ENCODE measurements at places on chromosomes 7 and 10.

- DNase-seq: no peak
Observed at GRCh38 chr7:28581351-28581750, 169.0 kb downstream of the CREB5 start.

- DNase-seq: no peak
Observed at GRCh38 chr10:48466611-48467240, 138.1 kb downstream of the ARHGAP22 start.

DNA sequence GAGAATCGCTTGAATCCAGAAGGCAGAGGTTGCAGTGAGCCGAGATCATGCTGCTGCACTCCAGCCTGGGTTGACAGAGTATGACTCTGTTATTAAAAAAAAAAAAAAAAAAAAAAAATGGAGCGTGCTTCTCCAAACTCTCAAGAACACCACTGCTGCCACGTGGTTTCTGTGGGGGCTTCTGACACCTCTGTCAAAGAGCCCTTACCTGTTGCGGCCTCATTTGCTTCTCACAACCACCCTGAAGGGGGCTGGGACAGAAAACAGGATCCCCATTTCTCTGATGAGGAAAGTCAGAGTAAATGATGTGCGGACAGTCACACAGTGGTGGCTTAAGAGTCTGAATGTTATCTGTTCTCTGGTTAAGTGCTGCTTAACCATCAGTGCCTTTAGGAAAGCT, 95.3 kb downstream of the RNF216 start:
- DNase-seq: no peak

- no peak for DNase-seq
Observed at GRCh38 chr7:139711991-139712743, 65.6 kb downstream of the HIPK2 start.

- DNase-seq: no peak
Observed at GRCh38 chr10:78934532-78934898, 134.3 kb upstream of the ZMIZ1 start.

- DNase-seq: no peak
Observed at GRCh38 chr7:99193527-99194220, 14.2 kb downstream of the KPNA7 start.

GRCh38 chr10:119807960-119808697, 64.5 kb downstream of the MCMBP start:
- DNase-seq: no peak

DNA sequence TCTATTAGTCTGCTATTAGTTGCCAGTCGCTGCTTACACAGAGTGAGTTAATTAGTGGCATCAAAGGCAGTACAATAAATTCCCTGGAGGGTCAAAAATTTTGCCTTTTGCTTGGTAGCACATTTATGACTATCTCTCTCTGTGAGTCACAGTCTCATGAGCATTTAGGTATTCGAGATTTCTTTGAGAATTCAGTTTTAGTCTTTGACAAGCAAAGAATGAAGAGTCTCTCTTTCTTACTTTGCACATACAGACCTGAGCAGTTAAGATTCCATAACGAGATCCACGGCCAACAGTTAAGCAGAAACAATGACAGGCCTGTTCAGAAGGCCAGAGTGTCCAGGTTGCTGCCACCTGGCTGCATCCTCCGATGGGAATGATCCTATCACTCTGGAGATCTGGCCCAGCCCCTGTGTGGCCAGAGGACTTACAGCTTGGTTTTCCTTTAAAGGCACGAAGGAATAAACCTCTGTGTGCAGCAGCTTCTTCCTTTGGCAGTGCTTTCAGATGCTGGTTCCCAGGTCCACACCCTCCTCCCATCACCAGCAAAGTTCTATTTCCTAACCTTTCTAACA, 80.6 kb downstream of the GLI3 start:
- no peak for DNase-seq

DNA sequence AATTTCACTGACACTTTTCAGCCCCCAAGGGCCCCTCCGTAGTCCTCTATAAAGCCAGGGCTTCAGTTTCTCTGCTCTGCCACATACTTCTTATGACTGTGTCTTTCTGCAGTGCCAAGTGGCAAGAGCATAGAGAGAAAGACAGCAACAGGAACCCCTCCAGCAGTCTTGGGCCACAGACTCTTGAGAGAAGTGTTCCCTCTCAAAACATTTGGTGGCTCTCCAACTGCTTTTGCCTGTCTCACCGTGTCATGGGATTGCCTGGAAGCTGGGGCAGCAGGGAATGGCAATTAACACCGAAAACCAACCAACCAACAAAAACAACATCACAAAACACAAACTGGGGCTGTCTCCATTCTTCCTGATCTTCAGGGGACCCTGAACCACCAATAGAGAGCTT, 73.8 kb upstream of the ELN start:
- no peak for DNase-seq

- no peak for DNase-seq
Observed at GRCh38 chr7:114823290-114823689, 98.6 kb upstream of the MDFIC start.

GRCh38 chr10:57014758-57015157, 653.7 kb upstream of the ZWINT start:
- DNase-seq: no peak

- no peak for DNase-seq
Observed at GRCh38 chr10:112122827-112123226, 60.7 kb downstream of the GPAM start.

- no peak for DNase-seq
Observed at GRCh38 chr10:23604613-23605012, 165.7 kb downstream of the OTUD1 start.

- no peak for DNase-seq
Observed at GRCh38 chr7:134640842-134641715, 5.6 kb upstream of the BPGM start.

GRCh38 chr10:44016589-44017482, 368.1 kb downstream of the CXCL12 start:
- no peak for DNase-seq

DNA sequence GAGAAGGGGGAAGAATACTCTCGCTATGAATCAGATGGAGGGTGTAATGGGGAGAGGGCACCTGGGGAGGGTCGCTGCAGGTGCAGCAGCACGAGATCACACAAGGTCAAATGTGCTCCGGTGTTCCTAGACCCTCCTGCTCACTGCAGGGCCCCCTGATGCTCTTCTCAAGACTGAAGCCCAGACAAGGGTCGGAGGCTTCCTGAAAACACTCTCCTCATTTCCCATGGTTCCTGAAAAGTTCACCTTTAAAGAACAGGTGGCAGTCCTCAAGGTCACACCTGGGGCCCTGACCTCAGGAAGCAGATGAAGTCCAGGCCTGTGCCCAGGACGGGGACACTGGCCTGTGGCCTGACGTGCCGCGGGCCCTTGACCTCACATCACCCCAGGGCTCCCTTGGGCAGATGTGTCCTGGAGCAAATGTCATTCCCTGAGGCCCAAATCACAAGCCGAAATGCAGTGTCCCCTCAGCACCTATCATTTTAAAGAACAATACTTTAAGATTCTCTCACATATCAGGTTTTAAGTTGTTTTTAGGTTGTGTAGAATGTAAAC, 289.8 kb downstream of the GLRX3 start:
- no peak for DNase-seq

DNA sequence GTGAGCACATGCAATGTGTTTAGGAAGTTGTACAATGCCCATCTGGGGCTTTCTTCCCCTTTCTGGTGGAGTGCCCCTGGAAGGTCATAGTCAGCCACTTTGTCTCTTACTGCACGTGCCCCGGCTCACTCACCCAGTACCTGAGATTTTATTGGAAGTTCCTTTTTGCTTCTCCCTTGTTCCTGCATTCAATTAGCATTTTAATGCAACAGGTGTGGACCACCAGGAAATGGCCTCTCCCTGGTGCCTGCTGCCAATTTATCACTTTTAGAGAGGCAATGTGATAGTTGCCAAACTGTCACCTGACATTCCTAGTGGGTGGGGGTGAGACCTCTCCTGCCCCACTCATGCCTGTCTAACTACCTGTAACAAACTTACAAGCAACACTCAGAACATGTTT, 293.4 kb upstream of the DKK1 start:
- DNase-seq: no peak

DNA sequence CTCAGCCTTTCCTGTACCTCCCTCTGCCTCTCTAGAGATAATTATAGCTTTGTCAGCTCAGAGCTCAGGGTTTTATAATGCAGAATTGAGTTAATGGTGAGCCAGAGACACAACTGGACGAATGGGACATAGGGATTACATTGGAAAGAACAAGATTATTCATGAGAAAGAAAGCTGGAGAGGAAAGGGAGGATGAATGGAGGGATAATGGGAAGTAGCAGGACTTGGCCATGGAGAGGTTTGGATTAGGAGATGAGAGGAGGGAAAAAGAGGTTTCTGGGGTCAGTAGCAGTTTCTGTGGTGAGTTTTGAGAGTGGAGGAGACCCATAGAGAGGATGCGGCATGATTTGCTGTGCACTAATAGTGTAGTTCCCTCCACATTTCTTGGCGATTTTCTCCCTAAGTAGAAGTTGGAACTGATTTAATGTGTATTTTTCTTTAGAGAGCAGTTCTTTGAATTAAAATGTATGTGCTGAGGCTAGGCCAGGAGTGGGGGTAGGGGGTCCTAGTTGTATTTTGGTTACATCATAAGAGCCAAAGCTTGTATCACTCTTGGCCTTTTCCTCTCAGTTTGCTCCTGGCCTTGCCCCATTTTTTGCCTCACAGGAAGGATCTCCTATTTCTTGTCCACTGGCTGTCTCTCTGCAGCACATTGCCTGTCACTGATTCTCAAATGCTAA, 107.4 kb downstream of the MKX start:
- no peak for DNase-seq

DNA sequence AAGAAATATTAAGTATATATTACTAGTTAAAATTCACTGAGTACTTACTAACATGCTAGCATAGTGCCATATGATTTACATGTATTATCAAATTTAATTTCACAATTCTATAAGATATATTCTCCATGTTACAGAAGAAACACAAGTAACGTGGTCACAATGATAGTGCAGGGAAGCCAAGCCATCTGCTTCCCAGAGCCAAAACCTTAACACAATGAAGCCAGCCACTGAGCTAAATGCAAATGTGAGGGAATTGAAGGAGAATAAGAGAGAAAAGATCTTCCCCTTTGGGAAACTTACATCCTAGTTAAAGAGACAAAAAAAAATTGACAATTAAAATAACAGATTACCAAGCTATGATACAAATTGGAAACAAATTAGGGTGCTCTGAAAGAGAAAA, 63.6 kb downstream of the ELAPOR2 start:
- no peak for DNase-seq

- DNase-seq: no peak
Observed at GRCh38 chr7:100584683-100585510, 1.0 kb downstream of the LRCH4 start.

- no peak for DNase-seq
Observed at GRCh38 chr10:131013281-131013912, 298.1 kb downstream of the TCERG1L start.

DNA sequence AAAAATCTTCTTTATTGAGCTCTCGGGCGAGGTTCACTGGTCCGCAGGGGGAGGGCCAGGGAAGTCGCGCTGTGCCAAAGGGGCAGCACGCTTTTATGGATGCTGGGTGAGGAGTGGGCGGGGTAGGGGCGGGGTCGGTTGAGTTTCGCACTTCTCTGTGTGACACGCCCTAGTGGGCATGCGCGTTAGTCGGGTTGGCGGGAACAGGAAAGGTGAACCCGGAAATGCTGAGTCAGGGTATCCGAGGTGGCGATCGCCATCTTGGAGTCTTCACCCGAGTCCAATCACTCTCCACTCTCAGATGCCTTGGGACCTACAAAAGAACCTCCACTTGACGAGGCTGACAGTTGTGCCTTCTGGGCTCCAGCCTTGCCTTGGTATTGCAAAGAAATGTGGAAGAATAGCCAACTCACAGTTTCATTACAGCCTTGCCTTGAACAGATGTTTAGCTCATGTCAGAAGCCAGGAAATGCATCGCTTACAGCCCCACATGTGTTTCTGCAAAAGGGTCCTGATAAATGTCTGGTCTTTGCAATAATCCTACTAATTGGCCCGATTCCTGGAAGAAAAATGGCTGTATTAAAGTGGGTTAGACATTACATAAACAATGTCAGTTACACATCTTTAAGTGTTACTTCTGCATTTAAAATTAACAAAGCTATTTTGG, 64.1 kb downstream of the AHR start:
- no peak for DNase-seq

DNA sequence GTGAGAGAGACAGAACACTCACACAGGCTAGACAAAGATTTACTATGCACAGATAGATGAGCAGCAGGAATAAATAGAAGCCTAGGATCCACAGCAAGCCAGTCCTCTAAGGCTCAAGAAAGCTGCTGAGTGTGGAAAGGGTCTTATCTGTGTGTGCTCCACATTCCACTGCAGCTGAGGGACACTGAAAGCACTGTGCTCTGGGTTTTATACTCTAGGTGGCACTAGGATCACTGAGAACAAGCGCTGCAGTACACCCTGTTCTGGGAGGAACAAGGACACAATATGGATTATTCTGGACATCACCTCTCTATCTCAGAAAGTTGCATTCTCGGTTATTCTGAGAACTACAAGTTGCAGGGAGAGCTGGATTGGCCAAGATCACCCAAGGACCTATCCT, 4.9 kb upstream of the KLHL7 start:
- DNase-seq: no peak

GRCh38 chr10:113441220-113441619, 111.6 kb upstream of the HABP2 start:
- no peak for DNase-seq

DNA sequence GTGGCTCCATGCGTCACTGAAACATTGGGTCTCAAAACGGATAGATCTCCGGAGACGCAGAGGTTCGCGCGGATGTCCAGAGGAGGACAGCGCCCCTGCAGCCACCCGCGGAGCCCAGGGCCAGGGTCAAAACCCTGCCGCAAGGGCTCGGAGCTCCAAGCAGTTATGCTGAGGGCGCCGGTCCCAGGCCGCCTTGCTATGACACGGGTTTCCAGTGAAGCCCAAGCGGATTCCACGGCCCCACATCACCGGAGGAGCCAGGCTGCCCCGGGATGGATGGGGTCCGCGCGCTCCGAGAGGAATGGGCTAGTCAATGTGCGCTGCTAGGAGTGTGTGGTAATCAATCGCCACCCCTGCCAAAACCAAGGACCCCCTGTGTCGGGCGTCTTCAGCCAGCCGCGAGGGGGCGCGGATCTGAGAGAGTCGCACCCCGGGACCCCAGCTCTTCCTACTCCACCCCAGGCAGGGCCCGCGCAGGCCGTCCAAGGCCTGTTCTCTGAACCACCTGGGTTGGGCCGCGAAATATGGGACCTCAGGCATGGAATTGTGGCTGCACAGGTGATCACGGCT, 5.6 kb upstream of the EMX2 start:
- no peak for DNase-seq
